ENCODE measurements at places on chromosomes 5 and 9. TPM values are rescaled to one million over a fixed set of nuclear protein-coding genes. Genes with fewer than 3 reads are reported as not detected.

- DNase-seq, result no peak
Observed at GRCh38 chr5:160491438-160491837, 69.8 kb downstream of the PTTG1 start.

GRCh38 chr9:107367727-107368502 lies 84.8 kb downstream of the RAD23B start:
- no peak for DNase-seq

DNA sequence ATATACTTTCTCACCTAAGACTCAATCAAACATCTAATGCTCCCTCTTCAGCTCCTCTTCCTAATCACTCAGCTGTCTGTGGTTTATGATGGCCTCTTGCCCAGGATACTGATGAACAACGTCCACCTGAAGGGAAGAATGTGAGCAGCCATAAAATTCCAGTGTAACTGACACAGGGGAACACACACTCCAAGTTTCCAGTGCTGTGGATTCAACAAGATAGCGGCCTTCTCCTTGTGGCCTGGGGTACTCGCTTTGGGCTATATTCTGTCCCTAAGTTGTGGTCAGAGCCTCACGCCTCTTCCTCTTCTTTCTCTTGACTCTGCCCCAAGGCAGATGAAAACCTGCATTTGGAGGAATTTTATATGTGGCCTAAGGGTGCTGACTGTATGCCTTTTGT lies 11.7 kb downstream of the B4GALT1 start:
- no peak for DNase-seq

- no peak for DNase-seq
Observed at GRCh38 chr5:115124741-115125140, 45.0 kb downstream of the TRIM36 start.

GRCh38 chr5:125326150-125326510 lies 579.7 kb upstream of the ZNF608 start:
- no peak for DNase-seq

GRCh38 chr9:113807173-113808061 lies 68.7 kb upstream of the ZNF618 start:
- DNase-seq, result no peak

GRCh38 chr5:22471154-22471553 lies 382.0 kb downstream of the CDH12 start:
- DNase-seq, result no peak

- no peak for DNase-seq
Observed at GRCh38 chr5:56310711-56311204, 77.6 kb upstream of the ANKRD55 start.

GRCh38 chr5:103333376-103333775 lies 74.8 kb downstream of the MACIR start:
- DNase-seq, result no peak

- DNase-seq, result no peak
Observed at GRCh38 chr9:28951945-28952344, 1378.7 kb upstream of the C9orf72 start.

DNA sequence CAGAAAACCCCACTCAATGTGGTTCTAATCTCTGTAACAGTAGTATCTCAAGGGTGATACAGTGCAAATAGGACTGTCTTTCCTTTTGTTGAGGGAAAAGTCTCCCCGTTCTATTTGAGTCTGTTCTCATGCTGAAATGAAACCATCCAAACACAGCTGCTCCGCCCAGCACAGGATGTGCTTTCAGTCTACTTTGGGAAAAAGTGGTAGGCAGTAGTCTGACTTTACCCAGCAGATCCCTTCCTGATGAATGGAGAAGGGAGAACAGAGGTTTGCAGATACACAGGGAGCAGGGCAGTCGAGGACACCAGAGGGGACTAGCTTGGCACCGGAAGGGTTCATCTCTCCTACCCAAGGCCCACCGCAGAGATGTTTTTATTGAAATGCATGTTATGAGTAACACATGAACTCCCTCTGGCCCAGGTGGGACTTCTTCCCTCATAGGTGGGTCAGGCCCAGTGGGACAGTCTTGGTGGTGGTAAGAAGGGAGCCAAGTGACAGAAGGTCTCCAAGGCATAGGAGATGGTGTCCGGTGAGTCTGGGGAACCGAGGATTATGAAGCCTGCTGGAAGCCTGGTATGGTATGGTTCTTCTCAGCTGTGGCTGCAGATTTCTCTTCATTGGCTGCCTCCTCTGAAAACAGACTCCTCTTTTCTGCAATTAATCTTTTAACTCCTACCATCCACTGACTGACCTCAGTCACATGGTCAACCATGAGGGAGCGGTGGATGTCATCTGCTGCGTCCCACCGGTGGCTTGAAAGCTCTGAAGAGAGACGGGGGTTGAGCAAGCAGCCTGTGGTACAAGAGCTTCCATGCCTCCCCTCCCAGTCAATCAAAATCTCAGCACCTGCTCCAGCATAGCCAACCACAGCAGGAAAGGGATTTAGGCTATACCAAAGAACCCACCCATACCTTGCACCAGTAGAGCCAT lies 3.0 kb downstream of the EIF4EBP3 start:
- no peak for DNase-seq

- no peak for DNase-seq
Observed at GRCh38 chr9:117725426-117725887, 21.3 kb downstream of the TLR4 start.

GRCh38 chr5:61767231-61768080 lies 435.4 kb downstream of the ZSWIM6 start:
- no peak for DNase-seq

DNA sequence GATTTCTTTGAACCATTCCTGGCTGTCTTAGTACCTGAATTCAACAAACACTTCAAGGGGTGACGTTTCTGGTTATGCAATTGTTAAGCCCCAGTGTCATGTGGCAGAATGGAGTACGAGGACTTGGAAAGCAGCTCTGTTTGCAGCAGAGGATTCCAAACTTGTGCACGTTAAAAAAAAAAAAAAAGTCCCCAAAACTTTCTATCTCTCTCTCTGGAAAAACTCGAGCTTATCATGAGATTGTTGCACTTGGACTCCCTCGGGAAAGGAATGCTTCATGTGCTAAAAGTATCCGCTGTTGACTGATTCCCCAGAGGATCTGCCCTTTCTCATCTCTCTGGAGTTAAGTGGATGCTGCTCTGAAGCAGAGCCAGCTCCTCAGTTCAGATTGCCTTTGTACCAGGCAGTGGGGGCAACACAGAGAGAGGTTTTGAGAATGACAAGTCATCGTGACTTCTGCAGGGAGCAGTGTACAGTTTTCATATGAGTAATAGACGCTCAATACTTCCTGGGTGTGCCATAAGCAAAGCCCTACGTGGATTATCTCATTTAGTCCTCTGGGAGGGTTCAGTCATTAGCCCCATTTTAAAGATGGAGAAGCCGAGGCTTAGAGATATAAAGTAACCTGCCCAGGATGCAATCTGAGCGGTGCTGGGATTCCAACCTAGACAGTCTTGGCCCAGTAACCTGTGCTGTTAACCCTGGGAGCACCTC lies 28.1 kb downstream of the TMOD1 start:
- no peak for DNase-seq

- DNase-seq, result no peak
Observed at GRCh38 chr5:142969624-142970439, 199.7 kb downstream of the ARHGAP26 start.

- no peak for DNase-seq
Observed at GRCh38 chr5:101673120-101673519, 623.0 kb downstream of the SLCO4C1 start.

DNA sequence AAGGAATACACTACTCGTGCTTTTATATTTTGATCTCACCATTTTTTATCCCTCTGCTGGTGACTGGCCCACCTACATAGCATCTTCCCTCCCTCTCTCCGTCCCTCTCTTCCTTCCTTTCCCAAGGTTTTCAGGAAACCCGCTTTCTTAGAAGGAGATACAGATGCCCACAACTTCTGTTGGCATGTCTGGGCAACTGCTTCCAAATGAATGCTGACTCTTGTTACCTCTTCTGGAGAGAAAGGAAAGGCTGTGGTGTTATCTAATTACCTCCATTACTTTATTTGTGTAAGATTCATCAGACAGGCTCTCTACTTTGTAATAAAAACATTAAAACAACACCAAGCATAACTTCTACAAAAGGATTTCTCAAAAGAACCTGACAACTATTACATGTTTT lies 20.2 kb downstream of the FANCC start:
- no peak for DNase-seq

DNA sequence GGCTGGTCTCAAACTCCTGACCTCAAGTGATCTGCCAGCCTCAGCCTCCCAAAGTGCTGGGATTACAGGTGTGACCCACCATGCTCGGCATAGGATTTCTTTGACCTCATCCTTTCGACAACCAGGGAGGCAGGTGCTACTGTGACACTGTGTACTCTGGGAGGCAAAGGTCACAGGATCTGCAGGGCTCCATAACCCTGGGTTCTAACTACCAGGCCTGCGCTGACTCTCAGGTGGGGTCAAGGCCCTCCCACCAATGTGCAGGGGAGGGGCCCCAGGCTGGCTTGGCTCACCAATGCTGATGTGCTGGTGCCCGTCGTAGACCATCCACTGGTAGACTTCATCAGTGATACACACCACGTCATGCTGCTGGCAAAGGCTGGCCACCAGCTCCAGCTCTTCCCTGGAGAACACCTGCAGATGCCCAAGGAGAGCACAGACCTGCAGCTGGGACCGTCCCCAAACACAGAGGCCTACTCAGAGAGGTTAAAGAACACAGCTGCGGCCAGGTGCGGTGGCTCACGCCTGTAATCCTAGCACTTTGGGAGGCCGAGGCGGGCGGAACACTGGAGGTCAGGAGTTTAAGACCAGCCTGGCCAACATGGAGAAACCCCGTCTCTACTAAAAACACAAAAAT lies 7.0 kb upstream of the SPOUT1 start:
- DNase-seq, result no peak

DNA sequence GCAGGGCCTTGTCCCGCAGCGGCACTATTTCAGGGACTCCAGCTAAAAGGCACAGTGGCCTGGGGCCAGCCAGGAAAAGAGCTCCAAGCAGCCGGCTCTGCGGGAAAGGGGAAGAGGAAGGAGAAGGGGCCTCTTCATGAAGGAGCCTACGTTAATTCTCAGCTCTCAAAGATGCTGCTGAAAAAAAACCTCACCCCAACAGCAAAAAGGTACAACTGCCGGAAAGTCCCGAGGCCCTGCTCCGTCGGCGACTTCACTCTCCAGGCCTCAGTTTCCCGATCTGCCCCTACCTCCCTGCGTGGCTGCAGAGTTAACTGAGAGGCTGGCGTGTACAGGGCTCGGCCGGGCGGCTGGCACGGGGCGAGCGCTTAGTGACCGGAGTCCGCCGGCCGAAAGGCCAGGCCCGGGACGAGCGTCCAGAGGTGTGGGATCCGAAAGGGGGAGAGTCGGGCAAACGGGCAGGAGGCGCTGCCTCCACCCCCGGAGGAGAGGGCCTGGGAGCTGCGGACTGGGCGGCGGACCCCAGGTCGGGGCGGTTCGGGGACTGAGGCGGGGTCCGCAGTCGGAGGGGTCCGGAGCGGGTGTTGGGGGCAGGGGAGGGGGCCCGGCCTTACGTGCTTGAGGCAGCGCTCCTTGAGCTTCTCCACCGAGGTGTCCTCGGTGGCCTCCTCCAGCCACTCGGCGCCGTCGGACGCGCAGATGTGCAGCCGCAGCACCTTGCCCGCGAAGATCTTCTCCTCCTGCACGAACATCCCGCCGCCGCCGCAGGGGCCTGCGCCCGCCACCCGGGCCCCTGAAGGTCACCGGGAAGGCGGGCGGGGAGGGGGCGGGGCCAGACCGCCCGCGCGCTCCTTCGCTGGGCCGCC lies 529 bp downstream of the UBAC1 start:
- DNase-seq, result peak; percentile 74

GRCh38 chr9:13755551-13755950 lies 476.1 kb upstream of the MPDZ start:
- DNase-seq, result no peak

- no peak for DNase-seq
Observed at GRCh38 chr5:54616518-54617220, 99.1 kb downstream of the SNX18 start.

GRCh38 chr5:73387601-73388305 lies 60.8 kb downstream of the FOXD1 start:
- no peak for DNase-seq

- no peak for DNase-seq
Observed at GRCh38 chr5:122391621-122392020, 79.6 kb downstream of the SNCAIP start.

DNA sequence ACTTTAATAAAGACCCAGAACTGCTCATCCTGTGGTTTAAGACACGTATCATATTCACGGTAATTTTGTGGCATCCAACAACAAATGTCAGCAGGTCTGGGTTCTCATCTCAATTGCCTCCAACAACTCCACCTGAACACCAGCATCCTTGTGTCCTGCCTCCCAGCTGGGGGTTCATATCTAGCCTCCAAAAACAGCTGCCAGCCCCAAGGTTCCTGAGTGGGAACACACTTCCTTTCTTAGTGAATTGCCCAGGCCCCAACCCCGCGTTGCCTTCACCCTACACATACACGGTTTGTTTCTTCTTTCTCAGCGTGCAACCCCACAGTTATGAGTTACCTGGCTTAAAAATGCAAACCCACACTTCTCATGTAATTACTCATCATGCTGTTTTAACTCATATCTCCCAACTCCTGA lies 77.9 kb downstream of the SEMA4D start:
- no peak for DNase-seq

DNA sequence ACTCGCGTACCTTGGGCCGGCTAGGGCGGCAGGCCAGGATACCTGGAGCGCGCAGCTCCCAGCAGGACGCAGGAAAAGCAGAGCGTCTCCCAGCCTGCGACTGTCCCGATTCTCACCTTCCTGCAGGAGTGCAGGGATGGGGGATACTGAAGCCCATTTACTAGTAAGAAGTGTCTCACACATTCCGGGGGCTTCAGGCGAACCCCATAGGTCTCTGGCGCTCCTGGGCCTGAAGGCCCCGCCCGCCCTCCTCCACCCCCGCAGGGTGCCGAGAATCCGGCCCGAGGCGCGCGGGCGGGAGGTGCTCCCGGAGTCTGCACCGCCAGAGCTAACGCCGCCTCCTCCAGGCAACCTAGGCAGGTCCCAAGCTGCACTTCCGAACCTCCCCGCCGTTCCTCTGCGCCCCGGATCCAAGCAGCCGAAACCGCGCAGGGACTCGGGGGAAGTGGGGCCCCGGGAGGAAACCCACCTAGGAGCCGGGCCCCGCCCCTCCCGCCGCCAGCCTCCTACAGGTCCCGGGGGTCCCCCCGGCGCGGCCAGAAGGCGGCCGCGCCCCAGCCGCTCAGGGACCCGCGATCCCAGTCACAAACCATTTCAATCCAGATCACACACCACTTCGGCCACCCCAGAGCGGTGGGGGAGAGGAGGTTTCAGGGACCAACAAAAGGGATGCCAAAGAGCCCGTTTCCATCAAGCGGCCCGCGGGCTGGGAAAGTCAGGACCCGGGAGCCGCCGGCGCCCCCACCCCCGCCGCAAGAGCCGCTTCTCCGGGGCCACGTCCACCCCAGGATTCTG lies 1.2 kb downstream of the ROR2 start:
- DNase-seq, result peak; percentile 70

Gene GAPT
- 0.92 TPM for total RNA-seq

Gene CDH18
- total RNA-seq, result not detected

Gene C9orf85
- 9.4 TPM for total RNA-seq

Gene GABRA6
- not detected for total RNA-seq

Gene THBS4
- total RNA-seq, result 32.9 TPM

Gene ERAP2
- total RNA-seq, result 6.4 TPM

Gene TSLP
- total RNA-seq, result 6.0 TPM

Gene ABO
- 1.5 TPM for total RNA-seq

Gene CRHBP
- 1.3 TPM for total RNA-seq

Gene FSD1L
- total RNA-seq, result 4.5 TPM

Gene ANKRD20A1
- 1.7 TPM for total RNA-seq
